A549 treated with AZD2906 at 1 μM for 4 hours (cell line): ENCODE measurements at places on chromosomes 3 and 15. TPM values are rescaled to one million over a fixed set of nuclear protein-coding genes. Genes with fewer than 3 reads are reported as not detected.

ZFYVE19 gene
- 15.4 to 18.5 TPM (median 17.0 TPM) in 5 replicates for total RNA-seq

PFKFB4 gene
- 9.9 to 11.9 TPM (median 10.3 TPM) in 5 replicates for total RNA-seq

FEZF2 gene
- not detected in 5 replicates for total RNA-seq

IL16 gene
- total RNA-seq: 0.01 to 0.17 TPM (median 0.09 TPM) in 4 of 5 replicates, not detected in the other

ITGA11 gene
- total RNA-seq: 2.8 to 6.1 TPM (median 4.5 TPM) in 5 replicates

RTP2 gene
- total RNA-seq: not detected in 5 replicates

COL7A1 gene
- 101 to 162 TPM (median 145 TPM) in 5 replicates for total RNA-seq

IL17RB gene
- 0.67 to 0.91 TPM (median 0.78 TPM) in 5 replicates for total RNA-seq

DPPA2 gene
- not detected in 5 replicates for total RNA-seq

NR1I2 gene
- total RNA-seq: not detected in 5 replicates

ARGFX gene
- total RNA-seq: not detected in 5 replicates

PLA2G4B gene
- 1.2 to 2.1 TPM (median 1.6 TPM) in 5 replicates for total RNA-seq

ANKRD34C gene
- total RNA-seq: not detected in 5 replicates

MLH1 gene
- 29.8 to 37.2 TPM (median 31.6 TPM) in 5 replicates for total RNA-seq

ATP10A gene
- total RNA-seq: 7.4 to 9.6 TPM (median 8.2 TPM) in 5 replicates

RASGRP1 gene
- 0.30 to 0.40 TPM (median 0.33 TPM) in 5 replicates for total RNA-seq

NLGN1 gene
- total RNA-seq: not detected in 5 replicates

GOLGA6D gene
- 0.02 to 0.03 TPM in 2 of 5 replicates, not detected in the others for total RNA-seq

GDPGP1 gene
- 3.4 to 4.4 TPM (median 4.2 TPM) in 5 replicates for total RNA-seq

AGBL1 gene
- total RNA-seq: not detected in 5 replicates

MASP1 gene
- total RNA-seq: 0.11 to 0.27 TPM (median 0.17 TPM) in 3 of 5 replicates, not detected in the others

TCTA gene
- 20.8 to 24.4 TPM (median 23.1 TPM) in 5 replicates for total RNA-seq

UBR1 gene
- total RNA-seq: 3.3 to 4.9 TPM (median 4.0 TPM) in 5 replicates

FAM174B gene
- total RNA-seq: 7.5 to 10.0 TPM (median 8.1 TPM) in 5 replicates

CLDN18 gene
- not detected in 5 replicates for total RNA-seq

BNC1 gene
- total RNA-seq: 0.63 to 0.85 TPM (median 0.65 TPM) in 5 replicates

ARPP21 gene
- total RNA-seq: 0.06 to 0.27 TPM (median 0.13 TPM) in 5 replicates

GLDN gene
- total RNA-seq: 0.03 to 0.08 TPM (median 0.05 TPM) in 3 of 5 replicates, not detected in the others
